Stimulated activated CD4-positive, alpha-beta T cell treated with anti-CD3 and anti-CD28 coated beads, Interleukin-12 subunit alpha, Interleukin-12 subunit beta, amount 100 ng/mL, for 4 hours (primary cell): ENCODE measurements at places on chromosomes 4 and X.

- DNase-seq = no peak
Measured at GRCh38 chr4:99961711-99962110, 11.6 kb upstream of the H2AZ1 start.

GRCh38 chr4:3449047-3449573, 7.3 kb downstream of the HGFAC start:
- DNase-seq = no peak

DNA sequence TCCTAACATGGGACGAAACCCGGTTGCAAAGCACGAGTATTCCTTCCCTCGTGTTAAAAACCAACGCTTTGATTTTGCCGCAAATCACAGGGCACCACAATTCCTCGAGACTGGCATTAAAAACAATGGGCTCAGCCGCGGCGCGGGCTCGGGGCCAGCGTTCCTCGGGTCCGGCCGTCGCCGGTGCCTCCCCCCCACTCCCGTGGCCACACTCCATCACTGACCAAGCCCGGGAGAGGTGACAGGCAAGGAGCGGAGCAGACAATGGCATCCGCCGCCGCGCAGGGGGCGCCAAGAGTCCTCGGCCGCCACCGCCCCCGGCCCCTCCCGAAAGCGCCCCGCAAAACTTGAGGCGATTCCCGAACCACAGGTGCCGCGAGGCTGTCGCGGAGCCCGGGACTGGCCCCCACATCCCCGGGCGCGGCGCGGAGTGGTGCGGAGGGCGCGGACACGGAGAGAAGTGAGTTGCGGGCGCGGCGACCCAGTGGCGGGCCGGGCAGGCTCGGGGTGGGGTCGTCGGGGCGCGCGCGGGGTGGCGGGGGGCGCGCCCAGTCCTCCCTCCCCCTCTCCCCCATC, 445 bp downstream of the AP1S2 start:
- DNase-seq = peak; percentile 18

DNA sequence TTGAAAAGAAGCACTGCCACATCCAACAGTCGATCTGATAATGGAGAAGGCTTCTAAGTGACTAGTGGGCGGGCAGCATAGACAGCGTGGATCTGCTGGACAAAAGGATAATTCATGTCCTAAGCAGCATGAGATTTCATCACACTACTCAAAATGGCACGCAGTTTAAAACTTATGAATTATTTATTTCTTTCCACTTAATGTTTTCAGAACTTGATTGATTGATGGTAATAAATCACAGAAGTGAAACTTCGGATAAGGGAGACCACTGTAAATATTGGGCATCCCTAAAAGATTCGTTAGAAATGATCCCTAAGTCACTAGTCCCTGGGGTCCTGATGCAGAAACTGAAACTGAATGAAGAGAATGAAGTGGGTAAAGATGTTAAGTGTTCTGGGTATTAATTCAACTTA, 93.0 kb upstream of the ANK2 start:
- no peak for DNase-seq

- DNase-seq = no peak
Measured at GRCh38 chrX:101685923-101686322, 26.3 kb upstream of the ARMCX2 start.

DNA sequence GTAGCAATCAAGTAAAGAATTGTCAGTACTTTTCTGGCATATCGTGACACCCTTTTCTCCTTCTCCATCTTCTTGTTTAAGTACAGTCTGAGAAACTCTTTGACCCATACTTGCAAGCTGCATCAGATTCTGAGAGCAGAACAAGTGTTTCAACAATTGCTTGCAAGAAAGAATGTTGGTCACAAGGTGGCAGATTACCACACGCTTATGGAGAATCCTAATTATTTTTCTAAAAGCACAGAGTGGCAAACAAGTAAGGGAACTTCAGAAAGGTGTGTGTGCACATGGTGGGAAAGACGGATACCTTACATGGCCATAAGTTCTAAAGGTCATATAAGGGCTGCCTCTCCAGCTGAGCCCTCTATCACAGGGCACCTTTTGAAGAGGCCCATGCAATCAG, 136.4 kb upstream of the FGF13 start:
- no peak for DNase-seq

- DNase-seq = no peak
Measured at GRCh38 chr4:127352220-127353113, 280.3 kb upstream of the INTU start.

- DNase-seq = no peak
Measured at GRCh38 chrX:71173440-71173839, 28.8 kb downstream of the NLGN3 start.

DNA sequence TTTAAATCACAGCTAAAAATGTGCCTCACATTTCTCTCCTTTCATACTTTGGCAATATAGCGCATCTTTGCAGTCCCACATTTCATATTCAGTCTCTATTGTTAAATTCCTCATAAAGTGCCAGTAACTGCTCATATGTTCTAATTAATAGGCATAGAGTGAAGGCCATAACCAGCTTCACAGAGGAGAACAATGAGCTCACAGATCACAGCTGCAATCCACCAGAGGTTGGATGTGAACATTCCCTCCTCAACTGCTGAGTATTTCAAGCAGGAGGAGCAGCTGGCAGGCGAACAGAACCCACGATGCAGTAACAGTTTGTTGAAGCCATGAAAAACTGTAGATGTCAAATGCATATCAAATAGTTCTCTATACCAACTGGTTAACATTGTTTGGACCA, 2088.7 kb upstream of the AGA start:
- no peak for DNase-seq

GRCh38 chrX:6226596-6227452, 1.8 kb downstream of the NLGN4X start:
- DNase-seq = no peak

GRCh38 chr4:95432466-95432865, 116.3 kb downstream of the UNC5C start:
- DNase-seq = no peak

DNA sequence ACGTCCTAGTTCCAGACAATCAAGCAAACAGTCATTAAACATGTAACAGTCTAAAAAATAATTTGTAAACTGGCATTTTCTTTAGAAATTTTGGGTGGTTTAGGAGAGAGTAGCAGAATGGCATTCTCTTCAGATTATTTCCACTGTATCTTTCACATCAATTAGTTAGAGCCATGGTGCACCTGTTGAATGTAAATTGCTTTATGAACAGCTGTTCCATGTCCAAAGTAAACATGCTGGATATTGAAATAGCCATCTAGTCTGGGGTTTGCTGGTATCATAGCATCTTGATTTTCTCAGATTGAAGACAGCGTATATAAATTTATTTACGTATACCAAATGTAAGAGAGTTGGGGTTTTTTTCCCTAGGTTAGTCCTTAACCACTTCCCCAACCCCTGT, 143.6 kb downstream of the RCHY1 start:
- DNase-seq = no peak

GRCh38 chr4:183627979-183628588, 30.9 kb downstream of the RWDD4 start:
- no peak for DNase-seq

GRCh38 chrX:77793946-77794345, 7.9 kb upstream of the ATRX start:
- no peak for DNase-seq
